Panc1 (cell line): ENCODE measurements at places on chromosomes 2 and 18. TPM values are rescaled to one million over a fixed set of nuclear protein-coding genes. Genes with fewer than 3 reads are reported as not detected.

GRCh38 chr2:163044114-163044513 is 205.5 kb upstream of the KCNH7 start:
- H3K27ac ChIP-seq: no peak overlapping the region
- no peaks in the 10 kb centered on the region for H3K36me3 ChIP-seq
- DNase-seq: no peak
- no peaks in the 10 kb centered on the region for H3K27me3 ChIP-seq

GRCh38 chr18:23565916-23566547 is 20.3 kb downstream of the NPC1 start:
- no peaks in the 10 kb centered on the region for H3K4me1 ChIP-seq
- DNase-seq: no peak
- peaks cover 21% of the 10 kb centered on the region for H3K36me3 ChIP-seq
- H3K4me3 ChIP-seq: no peak overlapping the region
- no peaks in the 10 kb centered on the region for H3K27me3 ChIP-seq
- no peak overlapping the region for H3K27ac ChIP-seq

Gene ASTL
- 0.18 TPM for total RNA-seq

Gene LCT
- total RNA-seq: not detected

DNA sequence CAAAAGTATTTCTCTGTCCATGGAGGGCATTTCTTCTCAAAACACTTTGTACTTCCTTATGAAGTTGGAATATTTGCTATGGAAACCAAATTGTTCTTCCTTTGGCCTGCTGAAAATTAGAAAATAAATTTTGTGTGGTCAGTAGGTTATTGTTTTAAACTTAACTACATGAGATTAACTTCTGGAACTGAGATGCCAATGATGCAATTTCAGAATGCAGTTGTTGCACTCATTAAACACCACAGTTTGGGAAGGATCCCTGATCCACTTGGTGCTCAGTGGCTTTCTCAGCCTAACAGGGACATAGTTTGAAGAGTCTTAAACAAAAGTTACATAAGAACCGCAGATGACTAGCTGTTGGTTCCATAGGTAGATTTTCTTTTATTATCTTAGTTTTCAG is 23.3 kb upstream of the IL1R1 start:
- H3K4me3 ChIP-seq: no peak overlapping the region
- no peak overlapping the region for H3K27ac ChIP-seq
- DNase-seq: no peak
- no peaks in the 10 kb centered on the region for H3K4me1 ChIP-seq

GRCh38 chr2:202035941-202036372 is 2.3 kb downstream of the FZD7 start:
- no peaks in the 10 kb centered on the region for H3K27me3 ChIP-seq
- no peaks in the 10 kb centered on the region; the same call in 1 of the 2 replicates for H3K36me3 ChIP-seq
- H3K27ac ChIP-seq: peak overlapping the region; percentile 76; the same call in 1 of the 2 replicates
- peaks cover 42% of the 10 kb centered on the region for H3K4me1 ChIP-seq
- DNase-seq: no peak

Gene ELOA2
- not detected for total RNA-seq

Gene HOXD4
- total RNA-seq: 1.4 TPM
